ENCODE measurements at places on chromosomes 7 and 10. TPM values are rescaled to one million over a fixed set of nuclear protein-coding genes. Genes with fewer than 3 reads are reported as not detected.

DNA sequence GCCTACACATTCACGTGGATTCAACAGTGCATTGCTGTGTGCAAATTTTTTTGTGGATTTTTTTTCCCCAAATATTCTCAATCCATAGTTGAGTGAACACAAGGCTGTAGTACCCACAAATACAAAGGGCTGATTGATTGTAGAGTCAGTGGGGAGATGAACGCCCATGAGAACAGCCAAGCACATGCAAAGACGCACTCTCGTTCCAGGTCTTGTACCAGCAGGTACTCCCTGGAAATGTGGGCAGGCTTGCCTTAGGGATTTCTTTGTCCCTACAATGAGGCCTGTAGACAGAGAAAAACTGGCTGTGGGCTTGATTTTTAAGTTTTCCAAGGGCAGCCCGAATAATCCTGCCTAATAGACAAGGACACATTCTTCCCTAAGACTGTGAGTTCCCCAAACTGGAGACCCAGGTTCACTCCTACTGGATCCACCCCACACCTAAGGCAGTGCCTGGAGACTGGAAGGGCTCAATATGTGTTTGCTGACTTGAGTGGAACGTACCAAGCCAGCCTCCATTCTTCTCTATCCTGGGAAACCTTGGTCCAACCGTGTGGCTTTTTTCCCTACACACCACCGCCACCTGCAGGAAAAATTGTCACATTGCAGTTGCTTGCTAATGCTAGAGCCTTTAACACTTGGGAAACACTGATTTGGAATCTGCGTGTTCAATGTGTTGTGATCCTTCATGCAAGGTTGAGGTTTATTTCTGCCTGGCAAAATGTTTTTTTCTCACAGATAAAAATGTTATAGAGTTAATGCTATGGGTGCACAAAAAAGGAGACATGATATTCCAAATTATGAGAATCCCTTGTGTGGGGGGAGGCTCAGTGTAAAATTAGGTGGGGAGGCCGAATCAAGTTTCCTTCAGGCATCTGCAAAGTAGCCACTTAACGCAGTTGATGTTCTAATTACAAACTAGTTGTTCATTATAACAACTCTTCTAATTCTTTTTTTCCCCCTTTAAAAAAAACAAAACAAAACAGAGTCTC, 49.3 kb downstream of the PPP1R17 start:
- no peak for DNase-seq

- no peak for DNase-seq
Measured at GRCh38 chr10:119973281-119973680, 80.8 kb downstream of the SEC23IP start.

OPN1SW gene
- total RNA-seq = not detected

SPDYE2B gene
- total RNA-seq = not detected

CADPS2 gene
- total RNA-seq = not detected

DNA sequence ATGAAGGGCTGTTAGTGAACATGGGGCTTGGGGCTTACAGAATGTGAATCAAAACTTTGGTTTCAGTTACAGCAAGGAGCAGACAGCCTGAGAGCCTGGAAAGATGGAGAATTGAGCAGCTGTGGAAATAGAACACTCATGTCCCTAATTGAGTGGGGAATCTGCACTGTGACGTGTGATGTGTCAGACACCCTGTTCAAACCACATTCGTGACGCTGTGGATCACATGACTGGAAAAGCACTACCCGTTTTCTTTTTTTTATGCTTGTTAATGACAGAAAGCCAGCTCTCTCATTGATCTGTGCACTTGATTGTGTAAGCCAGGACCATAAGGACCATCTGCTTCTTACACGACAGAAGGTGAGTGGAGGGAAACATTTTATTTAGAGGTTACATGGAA, 15.1 kb upstream of the TBX20 start:
- DNase-seq = no peak

DNA sequence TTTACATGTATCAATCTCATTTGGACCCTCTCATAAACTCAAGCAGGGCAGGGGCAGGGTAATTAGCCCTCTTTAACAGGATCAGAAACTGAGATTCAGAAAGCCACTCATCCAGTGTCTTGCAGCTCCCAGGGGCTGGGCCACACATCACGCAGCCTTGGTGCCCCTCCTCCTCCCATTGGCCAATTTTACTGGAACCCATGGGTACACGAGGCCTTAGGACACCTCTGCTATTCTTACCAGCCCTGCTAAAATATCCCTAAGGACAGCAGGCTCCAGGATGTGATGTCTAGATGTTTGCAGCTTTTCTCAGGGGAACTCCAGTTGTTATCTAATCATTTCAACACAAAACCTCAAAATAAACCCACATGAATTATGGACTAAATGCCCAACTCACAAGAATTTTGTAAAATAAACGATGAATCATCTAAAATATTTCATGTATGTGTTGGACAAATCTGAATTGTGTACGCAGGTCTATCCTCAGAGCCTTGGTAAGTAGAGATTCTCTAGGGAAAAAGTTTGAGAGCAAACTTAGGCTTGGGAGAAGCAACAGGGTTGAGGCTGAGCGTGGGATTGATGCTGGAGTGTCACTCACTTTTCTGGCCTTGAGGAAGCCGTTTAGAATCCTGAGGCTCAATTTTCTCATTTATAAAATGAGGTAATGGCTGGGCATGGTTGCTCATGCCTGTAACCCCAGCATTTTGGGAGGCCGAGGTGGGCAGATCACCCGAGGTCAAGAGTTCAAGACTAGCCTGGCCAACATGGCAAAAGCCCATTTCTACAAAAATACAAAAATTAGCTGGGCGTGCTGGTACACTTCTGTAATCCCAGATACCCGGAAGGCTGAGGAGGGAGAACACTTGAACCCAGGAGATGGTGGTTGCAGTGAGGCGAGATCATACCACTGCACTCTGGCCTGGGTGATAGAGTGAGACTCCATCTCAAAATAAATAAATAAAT, 69.7 kb upstream of the TNS3 start:
- no peak for DNase-seq

GRCh38 chr7:135158874-135159273, 11.0 kb downstream of the TMEM140 start:
- no peak for DNase-seq

GRCh38 chr7:130187360-130187759, 17.8 kb downstream of the TMEM209 start:
- DNase-seq = no peak

STRA8 gene
- not detected for total RNA-seq

MAP3K8 gene
- total RNA-seq = 6.5 TPM

DNA sequence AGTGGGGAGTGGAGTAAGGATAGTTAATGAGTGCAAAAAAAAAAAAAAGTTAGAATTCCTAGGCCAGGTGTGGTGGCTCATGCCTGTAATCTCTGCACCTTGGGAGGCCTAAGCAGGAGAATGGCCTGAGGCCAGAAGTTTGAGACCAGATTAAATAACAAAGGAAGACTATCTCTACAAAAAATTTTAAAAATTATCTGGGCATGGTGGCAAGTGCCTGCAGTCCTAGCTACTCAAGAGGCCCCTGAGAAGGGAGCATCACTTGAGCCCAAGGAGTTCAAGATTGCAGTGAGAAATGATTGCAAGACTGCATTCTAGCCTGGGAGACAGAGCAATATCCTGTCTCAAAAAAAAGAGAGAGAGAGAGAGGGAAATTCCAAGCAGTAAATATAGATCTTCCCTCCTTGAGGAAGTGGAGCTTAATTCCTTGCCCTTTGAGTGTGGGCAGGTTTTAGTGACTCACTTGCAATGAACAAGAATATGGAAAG, 19.5 kb upstream of the CSTF2T start:
- DNase-seq = no peak

GRCh38 chr10:86389441-86390193, 23.0 kb upstream of the GRID1 start:
- no peak for DNase-seq

DNA sequence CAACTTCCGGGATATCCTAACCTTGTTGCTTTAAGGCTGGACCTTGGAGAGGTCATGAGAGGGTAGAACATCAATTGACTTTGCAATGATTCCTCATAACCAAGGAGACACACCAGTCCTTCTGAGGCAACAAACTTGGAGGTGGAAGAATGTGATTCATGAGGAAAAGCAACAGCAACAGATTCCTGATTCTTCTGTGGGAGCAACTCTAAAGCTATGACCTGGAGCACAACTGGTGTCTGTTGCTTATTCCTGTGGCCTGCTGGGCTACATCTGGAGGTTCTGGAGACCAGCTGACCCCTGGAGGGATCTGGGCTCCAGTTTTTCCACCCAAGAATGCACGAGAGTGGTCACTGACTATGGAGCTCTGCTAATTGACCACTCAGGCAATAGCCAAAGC, 116.6 kb downstream of the CREB5 start:
- no peak for DNase-seq

GRCh38 chr7:159104188-159104920, 40.3 kb downstream of the VIPR2 start:
- DNase-seq = no peak

DNA sequence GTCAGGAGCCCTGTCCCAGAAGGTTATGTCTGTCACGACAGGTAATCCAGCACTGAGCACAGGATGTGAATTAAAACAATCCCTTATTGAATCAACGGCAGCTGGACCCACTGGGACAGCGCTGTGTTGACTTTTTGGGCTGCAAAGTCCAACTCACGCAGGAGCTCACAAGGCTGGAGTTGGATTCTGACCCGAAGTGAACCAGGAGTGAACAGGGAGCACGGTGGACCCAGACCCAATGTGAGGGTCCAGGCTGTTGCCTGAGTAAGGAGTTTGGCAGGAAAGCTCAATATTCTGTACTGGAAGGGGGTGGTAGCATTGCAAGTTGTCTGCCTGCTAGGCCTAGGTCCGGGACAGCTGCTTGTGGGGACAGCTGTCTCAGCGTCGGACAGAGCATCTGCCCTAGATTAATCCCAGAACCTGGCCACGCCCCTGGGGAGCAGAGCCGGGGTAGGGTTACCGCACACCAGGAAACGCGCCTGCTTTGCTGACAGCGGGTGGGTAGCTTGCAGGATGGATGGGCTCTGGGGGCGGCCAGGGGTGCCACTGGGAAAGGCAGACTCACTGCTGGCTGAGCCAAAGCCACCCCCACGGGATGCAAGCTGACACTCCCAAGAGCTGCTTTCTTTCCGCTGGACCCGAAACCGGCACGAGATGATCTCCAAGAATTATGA, 24.0 kb downstream of the COL26A1 start:
- DNase-seq = no peak

HOXA7 gene
- total RNA-seq = not detected

RAMP3 gene
- total RNA-seq = not detected

DNA sequence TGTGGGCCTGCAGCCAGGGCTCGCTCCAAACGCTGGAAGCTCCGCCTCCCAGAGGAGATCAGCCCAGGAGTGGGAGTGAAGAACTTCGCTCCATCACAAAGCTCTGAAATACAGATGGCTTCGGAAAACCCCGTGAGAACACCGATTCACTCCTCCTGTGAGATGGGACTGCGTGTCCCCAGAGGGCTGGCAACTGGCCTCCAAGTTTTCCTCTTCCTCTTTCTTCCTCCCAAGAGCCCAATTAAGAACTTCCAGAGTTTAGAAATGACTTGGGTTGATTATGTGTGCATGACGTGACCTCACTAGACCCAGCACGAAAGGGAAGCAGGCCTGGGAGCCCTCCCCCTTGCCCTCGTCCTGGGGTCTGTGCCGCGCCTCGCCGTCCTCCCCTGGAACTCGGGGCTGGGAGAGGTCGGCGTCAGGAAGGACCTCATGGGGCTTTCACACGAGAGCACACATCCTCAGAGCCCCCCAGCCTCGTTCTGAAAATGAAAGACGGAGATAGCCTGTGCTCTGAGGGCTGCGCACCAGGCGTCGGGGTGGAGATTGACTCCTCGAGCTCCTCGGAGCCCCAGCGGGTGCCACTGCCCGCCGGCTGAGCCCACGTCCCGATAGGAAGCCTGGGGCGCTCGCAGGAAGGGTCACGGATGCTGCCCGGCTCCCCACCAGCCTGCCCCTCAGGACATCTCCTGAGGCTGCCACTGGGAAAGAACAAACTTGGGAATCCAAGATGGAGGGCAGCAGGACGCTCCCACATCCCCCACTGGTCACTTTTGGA, 37.8 kb downstream of the PTPRN2 start:
- DNase-seq = no peak

- no peak for DNase-seq
Measured at GRCh38 chr10:77146712-77147336, 490.8 kb downstream of the KCNMA1 start.

- DNase-seq = no peak
Measured at GRCh38 chr7:158618745-158619140, 31.1 kb upstream of the PTPRN2 start.

YKT6 gene
- 62.7 TPM for total RNA-seq

DNA sequence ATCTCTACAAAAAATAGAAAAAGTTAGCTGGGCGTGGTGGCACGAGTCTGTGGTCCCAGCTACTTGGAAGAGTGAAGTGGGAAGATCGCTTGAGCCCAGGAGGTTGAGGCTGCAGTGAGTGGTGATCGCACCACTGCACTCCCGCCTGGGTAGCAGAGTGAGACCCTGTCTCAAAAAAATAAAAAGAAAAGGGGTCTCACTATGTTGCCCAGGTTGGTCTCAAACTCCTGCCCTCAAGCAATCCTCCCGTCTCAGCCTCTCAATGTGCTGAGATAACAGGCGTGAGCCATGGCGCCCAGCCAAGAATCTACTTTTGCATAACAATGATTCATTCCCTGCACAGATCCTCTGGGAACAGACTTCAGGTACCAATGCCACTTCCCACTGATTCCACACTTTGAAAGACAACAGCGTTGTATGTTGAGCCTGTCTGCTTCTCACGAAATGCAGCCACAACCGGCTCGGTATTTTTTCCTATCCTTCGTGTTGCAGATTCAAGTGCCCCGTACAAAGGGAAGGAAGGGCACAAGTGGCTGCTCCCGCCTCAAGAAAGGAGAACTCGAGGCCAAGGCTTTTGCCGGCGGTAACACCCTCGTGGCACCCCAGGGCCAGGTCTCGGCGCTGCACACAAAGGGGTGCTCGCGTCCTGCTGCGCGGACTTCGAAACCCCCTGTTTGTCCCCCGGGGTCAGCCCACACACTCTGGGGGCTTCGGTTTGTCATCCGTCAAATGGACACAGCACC, 745 bp downstream of the DAGLB start:
- peak; percentile 29 for DNase-seq

DNA sequence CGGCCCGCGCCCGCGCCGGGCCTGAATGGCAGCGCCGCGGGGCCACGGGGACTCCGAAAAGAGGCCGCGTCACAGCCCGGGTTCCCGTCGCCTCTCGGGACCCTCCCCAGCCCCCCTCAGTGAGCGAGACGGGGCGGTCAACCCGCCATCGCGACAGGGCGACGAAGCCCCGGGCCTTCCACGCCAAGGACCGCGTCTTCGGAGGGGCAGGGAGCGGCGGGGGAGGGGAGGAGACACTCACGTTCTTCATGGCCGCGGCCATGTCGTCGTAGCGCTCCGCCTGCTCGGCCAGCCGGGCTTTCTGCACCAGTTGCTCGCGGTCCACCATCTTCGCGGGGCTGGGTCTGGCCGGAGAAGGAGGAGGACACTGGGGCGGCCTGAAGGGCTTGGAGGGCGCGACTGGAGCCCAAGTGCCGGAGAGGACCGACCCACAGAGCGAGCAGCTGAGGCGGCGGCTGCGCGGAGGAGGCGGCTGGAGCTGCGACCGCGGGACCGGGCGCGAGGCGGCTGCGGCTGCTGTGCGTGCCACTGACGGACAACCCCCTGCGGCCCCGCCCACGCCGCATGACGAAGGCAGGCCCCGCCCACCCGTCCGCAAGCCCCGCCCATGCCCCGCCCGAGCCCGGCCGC, at the start of gene YWHAG:
Gene YWHAG (minus strand): TSS at position 511 of the 630 bp plus-strand sequence. CDS start 183 bp downstream, at position 328.
- peak; percentile 91 for DNase-seq

PDCD11 gene
- total RNA-seq = 37.8 TPM

All from CD4-positive, alpha-beta memory T cell (primary cell).